Pancreas (tissue), 10 donors: ENCODE measurements at places on chromosomes 2 and 18.

DNA sequence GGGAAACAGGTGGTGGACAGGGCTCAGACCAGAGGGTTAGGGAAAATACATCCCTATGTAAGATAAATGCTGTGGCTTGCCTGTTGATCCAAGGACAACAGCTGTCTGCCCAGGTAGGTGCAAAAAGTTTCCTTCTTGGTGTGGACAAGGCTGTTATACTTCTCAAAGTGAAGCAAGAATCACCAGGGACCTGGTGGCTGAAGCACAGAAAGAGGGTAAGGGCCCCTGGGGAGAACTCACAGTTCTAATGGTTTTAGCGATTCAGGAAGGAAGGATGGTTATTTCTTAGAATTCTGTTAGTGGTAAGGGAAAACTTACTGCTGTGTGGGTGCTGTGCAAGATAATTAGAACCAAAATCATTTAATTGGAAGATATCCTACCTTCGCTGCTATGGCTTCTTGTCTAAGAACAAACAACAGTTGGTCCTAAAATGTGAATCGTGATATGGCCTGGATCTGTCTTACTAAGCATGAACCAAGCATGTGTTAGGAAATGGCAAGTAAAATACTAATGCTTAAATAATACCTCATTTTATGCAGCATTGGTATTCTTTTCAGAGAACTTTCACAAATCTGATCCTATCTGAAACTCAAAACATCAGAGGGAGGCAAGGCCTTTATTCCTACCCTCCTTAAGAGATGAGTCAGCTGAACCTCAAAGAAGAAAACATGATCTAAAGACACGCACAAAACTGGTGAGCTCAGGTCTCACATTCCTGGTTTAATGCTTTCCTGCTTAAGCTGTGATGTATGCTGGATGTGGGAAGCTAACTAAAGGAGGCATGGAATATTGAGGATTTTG lies 159.2 kb upstream of the THUMPD2 start:
- no peak for DNase-seq

GRCh38 chr2:102240640-102241370 lies 54.0 kb downstream of the IL1RL2 start:
- DNase-seq: peak; percentile 94

DNA sequence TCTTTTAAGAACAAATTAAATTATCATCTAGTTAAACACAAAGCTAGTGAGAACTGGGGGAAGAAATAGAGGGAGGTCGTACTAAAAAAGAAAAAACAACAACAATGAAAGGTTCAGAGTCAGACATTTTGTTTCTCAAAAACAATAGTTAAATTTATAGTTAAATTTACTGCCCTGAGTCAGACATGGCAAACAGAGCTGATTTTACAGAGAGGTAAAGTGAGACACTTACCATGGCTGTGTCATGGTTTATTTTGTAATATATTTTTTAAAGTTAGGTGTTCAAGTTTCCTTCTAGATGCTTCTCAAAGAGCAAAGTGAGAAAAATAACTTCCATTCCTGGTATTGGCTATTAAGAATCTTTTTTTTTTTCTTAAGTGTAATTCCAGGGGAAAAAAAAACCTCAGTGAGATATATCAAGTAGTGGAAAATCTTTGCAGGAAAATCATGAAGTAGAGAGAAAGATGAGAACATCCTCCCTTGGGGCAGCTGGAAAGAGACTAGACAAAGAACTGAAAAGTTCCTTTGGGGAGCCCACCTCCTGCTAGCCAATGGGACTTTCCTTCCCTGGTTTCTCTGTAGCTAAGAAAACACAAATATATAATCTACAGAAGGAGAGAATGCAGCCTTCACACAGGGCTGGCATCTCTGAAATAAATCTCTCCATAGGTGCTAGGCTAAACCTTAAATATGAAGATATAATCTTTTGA lies 12.3 kb downstream of the KLF7 start:
- no peak for DNase-seq

DNA sequence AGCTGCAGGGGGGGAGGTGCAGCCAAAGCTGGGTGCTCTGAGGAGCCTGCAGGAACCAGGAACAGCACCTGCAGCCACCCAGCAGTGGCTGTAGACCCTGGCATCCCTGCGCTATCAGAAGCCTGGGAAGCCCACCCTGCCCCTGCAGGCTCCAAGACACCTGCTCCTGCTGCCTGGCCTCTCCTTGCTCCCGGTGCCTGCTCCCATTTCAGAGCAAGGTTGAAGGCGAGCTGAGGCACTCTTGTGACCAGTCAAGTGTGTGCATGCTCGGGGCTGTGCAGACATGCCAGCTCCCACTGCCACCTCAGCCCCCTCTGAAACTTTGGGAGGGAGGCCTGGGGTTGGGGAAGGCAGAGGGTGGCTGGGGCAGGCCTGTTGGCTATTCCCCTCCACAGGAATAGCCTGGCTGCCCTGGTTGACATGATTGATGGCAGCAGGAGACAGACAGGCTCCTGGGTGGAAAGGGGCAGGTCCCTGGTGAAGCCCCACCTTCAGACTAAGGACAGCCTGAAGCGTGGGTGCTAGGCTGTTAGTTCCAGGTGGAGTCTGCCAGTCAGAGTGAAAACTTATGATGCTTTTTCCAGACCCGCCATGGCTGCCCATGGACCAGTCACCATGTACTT lies 151.4 kb downstream of the MBD5 start:
- no peak for DNase-seq

DNA sequence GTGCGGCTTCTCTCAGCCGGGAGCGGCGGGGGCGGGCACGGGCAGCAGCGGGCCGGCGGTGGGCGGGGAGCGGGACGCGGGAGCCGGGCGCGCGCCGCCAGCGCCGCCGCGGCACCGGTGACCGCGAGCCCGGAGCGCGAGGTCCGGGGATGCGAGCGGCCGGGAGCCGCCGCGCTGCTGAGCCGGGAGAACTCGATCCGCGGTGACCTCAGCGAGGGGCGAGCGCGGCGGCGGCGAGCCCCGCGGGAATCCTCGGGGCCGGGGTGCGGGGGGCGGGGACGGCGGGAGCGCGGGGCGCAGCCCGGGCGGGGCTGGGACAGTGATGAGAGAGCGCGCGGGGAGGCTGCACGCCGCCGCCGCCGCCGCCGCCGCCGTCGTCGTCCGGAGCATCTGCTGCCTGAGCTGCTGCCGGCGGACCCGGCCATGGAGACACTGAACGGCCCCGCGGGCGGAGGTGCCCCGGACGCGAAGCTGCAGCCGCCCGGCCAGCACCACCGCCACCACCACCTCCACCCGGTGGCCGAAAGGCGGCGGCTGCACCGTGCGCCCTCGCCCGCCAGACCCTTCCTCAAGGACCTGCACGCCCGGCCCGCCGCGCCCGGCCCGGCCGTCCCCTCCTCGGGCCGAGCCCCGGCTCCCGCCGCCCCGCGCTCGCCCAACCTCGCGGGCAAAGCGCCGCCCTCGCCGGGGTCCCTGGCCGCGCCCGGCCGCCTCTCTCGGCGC lies at the start of gene MTCL1:
Gene MTCL1, plus strand, starts transcription at position 319 of the 723 bp plus-strand sequence. Its CDS starts 105 bp downstream, at position 424.
- peak; percentile 72 for DNase-seq

DNA sequence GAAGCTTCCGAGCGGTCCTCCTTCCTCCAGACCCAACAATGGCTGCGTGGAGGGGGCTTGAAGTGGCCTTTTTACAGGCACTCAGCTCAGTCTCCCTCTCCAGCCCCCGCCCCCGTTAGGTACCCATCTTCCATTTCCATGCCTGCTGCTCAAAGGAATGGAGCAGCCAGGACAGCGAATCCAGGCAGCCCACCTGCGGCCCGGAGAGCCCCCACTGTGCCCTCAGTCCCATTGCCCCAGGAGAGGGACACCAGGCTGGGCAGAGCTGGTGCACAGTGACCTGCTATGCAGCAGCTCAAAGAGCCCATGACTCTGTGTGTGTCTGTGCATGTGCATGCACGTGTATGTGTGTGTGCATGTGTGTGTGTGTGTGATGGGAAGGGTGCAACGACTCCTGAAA lies 10.6 kb upstream of the POMC start:
- no peak for DNase-seq

- peak; percentile 48 for DNase-seq
These were observed 14.9 kb upstream of the ECEL1 start for GRCh38 chr2:232502511-232502910.

DNA sequence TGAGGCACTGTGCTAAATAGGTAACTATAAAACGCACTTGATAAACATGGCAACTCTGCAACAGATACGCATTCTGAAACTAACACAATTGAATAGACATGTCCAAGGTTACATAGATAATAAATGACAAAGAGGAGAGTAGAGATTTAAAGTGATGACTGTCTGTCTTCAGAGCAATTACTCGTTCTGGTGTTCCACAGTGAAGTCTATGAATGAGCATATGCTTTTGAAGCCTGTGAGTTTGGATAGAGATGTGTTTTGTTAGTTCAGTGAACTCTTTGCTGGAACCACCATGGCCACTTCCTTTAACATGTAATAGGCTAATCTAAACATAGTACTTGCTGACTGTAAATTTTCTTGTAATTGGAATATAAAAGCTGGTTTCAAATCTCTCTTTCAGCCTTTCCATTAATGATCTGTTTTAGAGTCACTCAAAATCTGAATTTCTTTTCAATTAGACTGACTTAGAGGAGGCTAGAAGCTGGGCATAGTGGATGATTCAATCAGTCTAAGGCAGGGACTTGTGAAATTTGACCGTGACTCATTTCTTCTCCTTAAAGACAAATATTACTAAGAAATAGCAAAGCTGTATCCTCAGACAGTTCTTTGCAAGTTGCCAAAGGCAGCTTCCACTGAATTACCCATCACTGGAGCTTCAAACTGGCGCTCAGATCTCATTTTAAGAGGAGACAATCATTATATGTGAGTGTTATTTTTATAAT lies 1130.1 kb upstream of the CELF4 start:
- DNase-seq: no peak

GRCh38 chr18:11339188-11339775 lies 189.9 kb upstream of the PIEZO2 start:
- no peak for DNase-seq

- no peak for DNase-seq
These were observed 41.6 kb downstream of the FER1L5 start for GRCh38 chr2:96683972-96684820.
